ENCODE measurements at places on chromosomes 4 and X. TPM values are rescaled to one million over a fixed set of nuclear protein-coding genes. Genes with fewer than 3 reads are reported as not detected.

The ARX gene
- not detected for total RNA-seq

The ARHGAP36 gene
- total RNA-seq, result 0.89 TPM

- no peak for DNase-seq
These were observed 21.6 kb downstream of the GPRASP1 start for GRCh38 chrX:102672856-102673255.

GRCh38 chrX:128698573-128699181 is 646.5 kb upstream of the ACTRT1 start:
- no peak for DNase-seq

DNA sequence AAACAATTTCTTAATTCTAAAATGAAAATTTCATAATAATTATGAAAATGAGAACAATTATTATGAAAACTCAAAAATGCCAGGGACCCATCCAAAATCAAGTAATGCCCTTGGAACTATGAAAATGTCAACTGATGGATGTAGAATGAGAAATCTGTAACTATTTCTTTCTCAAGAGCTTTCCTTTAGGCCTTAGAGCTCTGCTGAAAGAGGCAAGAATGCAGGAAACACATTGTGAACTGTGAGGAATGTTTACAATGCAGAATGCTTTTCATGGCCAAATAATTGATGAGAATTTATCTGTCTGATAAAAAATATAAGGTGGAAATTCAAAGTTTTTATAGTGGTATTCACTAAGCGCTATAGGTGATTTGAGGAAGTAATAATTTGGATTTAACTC is 207.1 kb upstream of the PCDH18 start:
- no peak for DNase-seq

All from mucosa of gallbladder (tissue), 1 donor.